ENCODE measurements at places on chromosomes 3 and 15. TPM values are rescaled to one million over a fixed set of nuclear protein-coding genes. Genes with fewer than 3 reads are reported as not detected.

DNA sequence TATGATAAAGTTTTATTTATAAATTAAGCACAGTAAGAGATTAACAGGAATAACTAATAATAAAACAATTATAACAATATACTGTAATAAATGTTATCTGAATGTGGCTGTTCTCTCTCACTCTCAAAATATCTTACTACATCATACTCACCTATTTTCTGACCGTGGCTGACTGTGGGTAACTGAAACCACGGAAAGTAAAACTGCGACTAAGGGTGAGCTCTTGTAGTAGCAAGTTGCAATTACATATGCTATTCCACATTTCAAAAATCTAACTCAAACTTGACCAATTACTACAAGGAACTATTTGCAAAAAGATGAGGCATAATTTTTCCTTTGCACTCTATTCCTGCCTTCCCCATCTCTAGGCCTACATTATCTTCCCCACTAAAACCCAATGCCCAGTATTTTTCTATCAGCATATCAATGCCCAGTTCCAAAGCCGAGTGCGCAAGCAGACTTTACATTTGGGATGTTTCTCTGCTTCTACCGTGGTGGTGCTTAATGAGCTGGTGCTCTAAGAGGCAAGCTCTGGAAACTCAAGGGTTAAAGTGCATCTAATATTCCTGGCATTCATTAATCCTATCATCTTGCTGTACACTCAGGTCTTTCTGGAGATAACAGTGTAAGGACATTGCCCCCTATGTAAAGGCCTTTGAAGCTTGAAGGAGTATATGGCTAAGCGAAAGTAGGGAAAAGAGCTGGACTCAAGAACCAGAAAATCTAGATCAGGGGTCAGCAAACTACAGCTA lies 6.7 kb downstream of the PCYT1A start:
- DNase-seq = no peak

GRCh38 chr15:92073044-92073785 lies 219.7 kb downstream of the SLCO3A1 start:
- DNase-seq = no peak

DNA sequence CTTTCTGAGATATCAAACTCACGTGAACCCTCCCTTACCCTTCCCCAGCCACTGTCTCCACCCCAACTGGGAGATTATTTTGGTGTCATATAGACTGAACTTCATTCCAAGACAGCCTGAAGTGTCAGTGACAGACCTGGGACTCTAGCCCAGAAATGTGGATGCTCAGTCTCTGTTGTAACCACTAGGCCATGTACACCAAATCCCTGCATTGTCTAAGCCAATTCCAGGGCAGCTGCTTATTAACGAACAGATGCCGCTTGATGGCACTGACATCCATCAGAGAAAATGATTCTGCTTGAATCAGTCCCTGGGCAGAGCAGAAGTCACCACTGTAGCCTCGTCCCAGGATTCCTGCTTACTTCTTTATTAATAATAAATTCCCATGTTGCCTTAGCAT lies 305.5 kb downstream of the GRM7 start:
- no peak for DNase-seq

The FSIP1 gene
- total RNA-seq = 0.43 TPM

- DNase-seq = no peak
These were observed 610.7 kb upstream of the GRM7 start for GRCh38 chr3:6250167-6250566.

The GP5 gene
- total RNA-seq = not detected

- DNase-seq = no peak
These were observed 341.7 kb downstream of the PTPRG start for GRCh38 chr3:61903074-61903473.

DNA sequence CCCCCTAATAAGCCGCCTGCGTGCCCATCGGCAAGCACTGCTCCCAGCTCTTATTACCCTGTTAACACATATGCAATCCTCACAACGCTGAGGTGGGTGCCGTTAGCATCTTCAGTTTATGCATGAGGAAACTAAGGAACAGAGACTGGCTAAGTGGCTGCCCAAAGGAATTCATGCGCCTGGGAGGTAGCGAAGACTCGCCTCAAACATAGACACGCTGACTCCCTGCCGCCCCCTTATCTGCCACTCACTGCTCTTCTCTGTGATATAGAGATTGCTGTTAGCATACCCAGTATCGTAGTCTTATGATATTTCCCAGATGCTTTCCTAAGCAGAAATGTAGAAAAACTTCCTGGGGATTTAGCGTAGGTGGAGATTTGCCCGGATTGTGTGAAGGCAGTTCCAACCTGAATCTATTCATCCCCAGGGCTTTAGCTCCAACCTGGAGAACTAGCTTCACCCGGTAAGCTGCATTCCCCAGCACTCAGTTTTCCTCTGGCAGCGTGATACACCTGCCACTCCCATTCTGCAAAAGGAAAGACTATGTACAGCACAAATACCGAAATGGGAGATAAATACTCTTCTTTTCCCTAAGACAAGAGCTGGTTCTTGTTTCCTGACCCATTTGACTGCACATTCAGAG lies 23.7 kb upstream of the CD47 start:
- no peak for DNase-seq

DNA sequence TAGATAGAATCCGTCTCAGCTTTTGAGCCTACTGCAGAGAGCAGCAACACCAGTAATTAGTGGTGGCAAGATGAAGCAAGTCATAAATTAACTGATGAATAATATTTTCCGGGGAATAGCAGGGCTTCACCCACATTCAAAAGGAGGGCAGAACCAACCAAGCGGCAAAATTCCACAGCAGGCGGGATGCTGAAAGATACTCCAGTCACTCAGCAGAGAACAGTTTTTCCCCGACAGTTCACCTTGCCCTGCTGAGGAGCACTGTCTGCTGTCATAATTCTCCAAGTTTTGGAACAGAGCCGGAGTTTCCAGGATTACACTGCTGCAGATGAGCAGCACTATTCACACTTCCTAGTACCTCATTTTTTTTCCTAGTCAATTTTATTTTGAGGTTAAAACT lies 274.7 kb downstream of the CD47 start:
- DNase-seq = no peak

The STAC gene
- total RNA-seq = 28.3 TPM

DNA sequence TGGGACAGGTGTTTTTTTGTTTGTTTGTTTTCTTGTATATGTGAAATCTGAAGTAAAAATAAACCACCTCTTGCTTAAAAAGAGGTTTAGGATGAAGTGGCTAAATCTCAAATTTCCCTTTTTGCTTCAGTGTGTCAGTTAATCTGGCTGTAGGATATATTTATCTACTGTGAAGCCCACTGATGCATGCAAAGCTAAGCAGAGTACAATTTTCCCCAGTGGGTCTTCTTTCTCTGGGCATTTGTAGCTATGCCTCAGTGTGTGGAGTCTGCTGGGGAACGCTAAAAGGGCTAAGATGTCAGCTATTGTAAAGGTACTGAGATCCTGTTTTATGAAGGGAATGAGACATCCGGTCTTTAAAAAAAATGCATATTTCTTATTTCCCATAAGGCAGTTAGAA lies 190.6 kb downstream of the TCF12 start:
- no peak for DNase-seq

GRCh38 chr3:124256599-124256998 lies 264.7 kb upstream of the ROPN1 start:
- DNase-seq = no peak

DNA sequence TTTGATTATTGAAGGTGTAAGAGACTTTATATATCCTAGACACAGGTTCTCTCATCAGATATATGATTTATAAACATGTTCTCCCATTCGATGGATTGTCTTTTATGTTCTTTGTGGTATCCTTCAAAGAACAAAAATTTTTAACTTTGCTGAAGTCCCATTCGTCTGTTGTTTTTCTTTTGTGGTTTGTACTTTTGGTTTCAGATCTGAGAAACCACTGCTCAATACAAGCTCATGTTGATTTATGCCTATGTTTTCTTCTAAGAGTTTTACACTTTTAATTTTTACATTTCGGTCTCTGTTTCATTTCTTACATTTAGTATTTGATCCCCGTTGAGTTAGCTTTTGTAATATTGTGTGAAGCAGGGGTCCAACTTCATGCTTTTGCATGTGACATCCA lies 103.3 kb upstream of the SPRED1 start:
- DNase-seq = no peak

The TEX55 gene
- not detected for total RNA-seq

DNA sequence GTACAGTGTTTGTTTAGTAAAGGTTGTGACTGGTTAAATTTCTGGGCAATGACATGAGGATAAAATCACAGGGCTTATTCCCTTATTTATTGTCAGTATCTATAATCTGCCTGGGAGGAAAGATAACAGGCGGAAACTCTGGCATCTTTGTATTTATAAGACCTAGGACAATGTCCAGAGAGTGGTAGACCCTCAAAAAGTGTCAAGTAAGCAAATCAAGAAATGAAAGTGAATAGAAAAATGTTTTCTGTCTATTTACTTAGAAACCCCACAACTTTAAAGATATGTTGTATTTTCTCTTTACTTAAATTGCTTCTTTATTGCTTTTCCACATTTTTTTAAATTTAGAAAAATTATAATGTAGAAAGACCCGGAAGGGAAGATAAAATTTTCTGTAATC lies 544.6 kb downstream of the EDEM1 start:
- DNase-seq = no peak

DNA sequence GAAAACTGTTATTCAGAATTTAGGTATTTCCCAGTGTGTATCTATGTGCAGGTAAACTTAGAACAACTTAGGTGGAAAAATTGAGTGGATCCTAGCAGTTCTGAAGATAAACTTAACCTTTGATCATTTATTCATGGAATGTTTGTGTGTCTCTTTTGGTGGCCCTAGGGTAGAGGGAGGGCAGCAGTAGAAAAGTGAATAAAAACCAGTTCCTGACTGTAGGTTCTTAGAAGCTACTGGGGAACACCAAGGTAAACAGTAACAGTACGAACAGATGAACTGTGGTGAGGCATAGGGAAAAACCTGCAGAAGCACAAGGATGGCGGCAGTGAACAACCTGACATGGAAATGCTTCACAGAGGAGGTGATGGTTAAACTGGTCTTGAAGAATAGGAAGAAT lies 2.5 kb downstream of the SNRK start:
- DNase-seq = no peak

GRCh38 chr15:101258238-101259144 lies 6.6 kb upstream of the CHSY1 start:
- peak; percentile 61 for DNase-seq

- DNase-seq = no peak
These were observed 18.3 kb downstream of the NOX5 start for GRCh38 chr15:69032703-69033373.

GRCh38 chr15:56805466-56806147 lies 72.3 kb upstream of the ZNF280D start:
- DNase-seq = peak; percentile 81

- DNase-seq = no peak
These were observed 5.7 kb downstream of the CCDC32 start for GRCh38 chr15:40558952-40559742.

GRCh38 chr15:58269455-58270414 lies 131.6 kb downstream of the AQP9 start:
- DNase-seq = peak; percentile 48

DNA sequence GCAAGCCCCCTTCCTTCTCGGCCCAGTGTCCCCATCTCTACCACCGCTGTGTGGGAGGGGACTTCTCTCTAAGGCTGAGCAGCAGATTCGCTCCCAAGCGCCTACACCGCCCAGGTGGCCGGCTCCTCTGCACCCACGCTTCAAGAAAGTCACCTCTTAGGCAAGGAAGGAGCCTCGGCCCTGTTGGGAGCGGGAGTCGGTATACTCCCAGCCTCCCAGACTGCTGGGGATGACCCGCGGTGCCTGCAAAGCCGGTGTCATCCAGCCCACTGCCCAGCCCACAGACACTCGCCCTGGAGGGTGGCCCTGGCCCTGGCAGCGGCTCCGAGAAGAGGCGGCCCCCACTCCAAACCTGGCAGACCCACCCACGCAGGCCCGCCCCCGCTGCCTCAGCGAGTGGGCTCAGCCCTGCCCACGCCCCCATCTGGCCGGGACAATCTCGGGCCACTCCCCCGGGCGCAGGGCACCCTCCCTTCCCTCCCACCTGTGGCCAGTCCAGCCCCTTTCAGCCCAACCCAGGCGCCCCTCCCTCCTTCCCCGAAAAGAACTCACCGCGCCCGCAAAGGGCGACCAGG lies 396 bp downstream of the CHRNB4 start:
- DNase-seq = no peak

The NOP10 gene
- 421 TPM for total RNA-seq

- DNase-seq = no peak
These were observed 157.6 kb downstream of the TBL1XR1 start for GRCh38 chr3:177039490-177040274.

DNA sequence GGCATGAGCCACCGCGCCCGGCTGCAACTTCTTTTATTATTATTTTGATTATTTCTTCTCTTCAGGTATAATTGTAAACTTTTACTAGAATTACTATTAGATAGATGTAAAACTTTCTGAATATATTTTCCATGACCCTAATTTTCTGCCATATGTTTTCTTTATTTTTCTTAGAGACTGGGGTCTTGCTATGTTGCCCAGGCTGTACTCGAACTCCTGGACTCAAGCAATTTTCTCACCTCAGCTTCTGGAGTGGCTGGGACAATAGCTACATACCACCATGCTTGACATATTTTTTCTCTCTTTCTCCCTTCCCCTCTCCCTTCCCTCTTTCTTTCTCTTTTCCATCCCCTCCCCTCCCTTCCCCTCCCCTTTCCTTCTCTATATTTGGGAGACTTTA lies 29.6 kb upstream of the CHST2 start:
- no peak for DNase-seq

DNA sequence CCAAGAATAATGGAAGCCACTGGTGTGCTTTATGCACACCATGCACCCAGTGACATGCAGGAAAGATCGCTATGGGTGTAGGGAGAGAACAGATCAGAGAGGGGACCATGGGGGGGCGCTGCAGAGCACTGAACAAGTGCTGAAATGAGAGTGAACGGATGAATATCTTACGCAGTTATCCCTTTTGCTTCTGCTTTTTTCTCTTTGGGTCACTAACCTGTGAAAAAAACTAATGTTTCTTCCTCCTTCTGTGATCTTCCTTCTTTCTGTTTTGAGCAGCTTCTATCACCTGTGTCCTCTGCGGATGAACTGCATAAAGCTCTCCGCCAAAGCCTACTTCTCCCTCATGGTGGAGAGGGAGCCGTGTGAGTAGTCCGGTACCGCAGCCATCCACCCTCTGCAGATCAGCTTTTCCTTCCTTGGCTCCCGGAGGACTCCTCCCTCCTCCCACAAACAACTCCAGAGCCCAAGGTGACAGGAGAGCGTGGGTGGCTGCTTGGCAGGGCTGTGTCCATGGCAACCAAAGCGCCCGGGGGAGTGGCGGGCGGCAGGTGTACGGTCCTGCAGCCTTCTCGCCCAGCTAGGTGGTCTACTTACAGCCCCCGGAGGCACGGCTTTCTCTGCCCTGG lies 106.2 kb downstream of the DGKG start:
- DNase-seq = no peak

The PLA2G4E gene
- total RNA-seq = 0.07 TPM

GRCh38 chr3:59927056-59927455 lies 877.2 kb upstream of the CFAP20DC start:
- no peak for DNase-seq

GRCh38 chr15:90665288-90666134 lies 51.6 kb upstream of the BLM start:
- no peak for DNase-seq

- no peak for DNase-seq
These were observed 265.8 kb downstream of the RPLP1 start for GRCh38 chr15:69718436-69718835.

GRCh38 chr3:61606196-61606595 lies 44.8 kb downstream of the PTPRG start:
- DNase-seq = no peak

Data from HT1080 (cell line).